ENCODE measurements at places on chromosomes 13 and 19.
A peak's percentile ranks its signal among the peaks of the same experiment; 100 is the strongest.

DNA sequence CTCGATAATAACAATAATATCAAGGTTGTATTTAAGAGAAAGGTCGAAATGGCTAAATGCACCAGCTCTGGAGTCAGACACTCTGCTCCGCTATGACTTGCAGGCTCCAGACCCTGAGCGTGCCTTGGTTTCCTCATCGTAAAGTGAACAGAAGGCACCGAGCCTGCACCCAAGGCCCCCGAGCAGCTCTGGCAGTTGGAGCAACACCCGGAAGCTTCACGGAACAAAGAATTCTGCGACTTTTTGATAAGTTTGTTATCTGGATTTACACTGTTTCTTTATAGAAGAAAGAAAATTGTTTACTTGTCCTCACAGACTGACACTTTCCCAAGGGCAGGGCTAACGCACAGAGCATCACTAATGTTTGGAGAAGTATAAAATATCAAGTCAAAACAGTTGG is 4.4 kb downstream of the GRTP1 start:
- no peak for DNase-seq

DNA sequence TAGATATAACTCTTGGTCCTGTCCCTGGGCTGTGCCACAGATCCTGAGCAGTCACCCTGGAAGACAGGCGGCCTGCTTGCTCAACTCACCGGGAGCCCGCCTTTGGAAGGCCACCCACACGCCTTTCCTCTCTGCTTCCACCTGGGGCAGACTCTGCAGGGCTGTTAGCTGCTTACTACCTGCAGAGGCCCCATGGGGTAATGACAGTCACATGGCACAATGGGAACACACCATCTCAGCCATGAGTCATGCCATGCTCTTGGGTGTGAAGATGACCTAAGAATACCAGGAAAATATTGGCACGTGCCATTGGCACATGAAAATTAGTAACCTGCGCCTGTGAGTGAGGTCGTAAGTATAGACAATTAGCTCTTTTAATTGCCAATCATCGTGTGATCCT is 108.6 kb downstream of the COL4A2 start:
- peak; percentile 43 for DNase-seq

- peak; percentile 42 for DNase-seq
Measured at GRCh38 chr19:2302319-2303210, 5.4 kb downstream of the LINGO3 start.

DNA sequence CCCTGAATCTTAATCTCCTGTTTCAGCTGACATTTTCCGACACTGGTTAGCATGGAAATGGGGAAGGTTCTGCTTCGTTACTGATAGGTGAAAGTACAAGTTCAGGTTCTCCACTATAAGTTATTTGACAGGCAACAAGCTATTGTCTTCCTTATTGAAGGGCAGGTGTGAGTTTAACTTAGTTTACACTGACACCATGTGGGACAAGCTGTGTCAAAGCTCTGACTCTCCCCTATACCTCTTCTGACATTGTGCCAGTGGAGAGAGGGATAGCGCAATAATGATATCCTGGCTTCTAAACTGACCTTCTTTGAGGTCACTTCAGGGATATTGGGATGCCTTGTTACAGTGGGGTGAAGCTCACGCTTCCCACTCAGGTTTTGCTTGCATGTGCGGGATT is 587.0 kb upstream of the SLITRK5 start:
- no peak for DNase-seq

DNA sequence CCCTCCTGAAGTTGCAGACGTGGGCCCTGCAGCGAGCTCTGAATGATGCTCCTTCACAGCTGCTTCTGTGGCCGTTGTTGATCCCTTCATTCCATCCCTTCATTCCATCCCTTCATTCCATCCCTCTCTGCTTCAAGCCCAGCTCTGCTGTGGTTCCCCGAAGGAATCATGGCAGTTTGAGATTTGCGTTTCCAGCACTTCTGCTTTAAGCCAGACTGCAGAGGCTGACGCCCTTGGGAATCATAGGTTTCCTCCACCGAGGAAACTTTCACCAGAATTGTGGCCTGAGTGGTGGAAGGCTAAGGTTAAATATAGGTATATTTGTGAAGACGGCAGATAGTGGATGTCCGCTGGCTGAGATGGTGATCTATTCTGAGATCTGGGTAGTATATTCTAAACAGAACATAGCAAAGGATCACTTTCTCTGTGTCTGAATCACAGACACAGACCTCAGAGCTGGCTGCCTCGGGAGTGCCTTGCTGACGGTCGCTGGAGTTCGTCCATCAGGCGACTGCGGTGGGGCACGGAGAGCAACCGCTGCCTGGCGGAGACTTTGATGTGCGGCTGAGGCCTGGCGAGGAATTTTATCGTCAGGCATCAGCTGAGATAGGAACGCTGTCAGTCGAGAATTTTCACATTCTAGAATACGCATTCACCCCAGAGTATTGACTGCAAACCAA is 42.8 kb upstream of the DCUN1D2 start:
- no peak for DNase-seq

DNA sequence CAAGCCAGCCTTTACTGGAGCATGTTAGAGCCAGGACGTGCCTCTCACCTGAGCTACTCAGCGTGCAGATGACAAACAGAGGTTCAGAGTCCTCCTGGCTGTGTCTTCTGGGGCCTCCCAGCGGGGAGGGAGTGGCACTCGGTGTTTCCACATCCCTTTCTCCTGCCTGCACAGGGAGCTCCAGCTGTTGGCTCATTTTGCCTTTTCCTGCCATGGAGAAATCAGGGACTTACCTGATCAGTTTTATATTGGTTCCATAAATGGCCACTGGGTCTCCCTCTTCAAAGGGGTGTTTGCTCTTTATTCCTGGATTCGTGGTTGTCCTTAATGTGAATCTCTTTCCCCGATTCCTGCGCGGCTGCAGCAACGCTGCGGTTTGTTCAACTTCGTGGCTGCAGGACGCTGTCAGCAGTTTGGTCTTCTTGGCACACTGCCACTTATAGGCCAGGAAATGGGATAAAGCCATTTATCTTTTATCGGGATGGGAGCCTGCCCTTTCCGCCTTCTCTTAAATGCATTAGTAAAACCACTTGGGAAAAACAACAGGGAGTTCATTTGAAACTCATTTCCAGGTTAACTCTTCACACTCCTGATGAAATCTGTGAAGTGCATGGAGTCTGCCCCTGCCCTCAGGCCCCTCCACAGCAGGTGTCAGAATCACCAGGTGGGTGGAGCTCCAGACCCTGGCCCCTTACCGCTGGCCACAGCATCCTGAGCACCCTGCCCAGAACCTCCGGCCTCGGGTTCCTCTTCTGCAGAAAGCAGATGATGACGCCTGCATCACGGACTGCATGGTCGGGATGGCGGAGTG is 39.8 kb upstream of the MCF2L start:
- peak; percentile 34 for DNase-seq

GRCh38 chr13:52053460-52053859 is 29.0 kb downstream of the UTP14C start:
- DNase-seq, result no peak

- DNase-seq, result peak; percentile 76
Measured at GRCh38 chr19:53961523-53962356, 997 bp upstream of the CACNG8 start.

DNA sequence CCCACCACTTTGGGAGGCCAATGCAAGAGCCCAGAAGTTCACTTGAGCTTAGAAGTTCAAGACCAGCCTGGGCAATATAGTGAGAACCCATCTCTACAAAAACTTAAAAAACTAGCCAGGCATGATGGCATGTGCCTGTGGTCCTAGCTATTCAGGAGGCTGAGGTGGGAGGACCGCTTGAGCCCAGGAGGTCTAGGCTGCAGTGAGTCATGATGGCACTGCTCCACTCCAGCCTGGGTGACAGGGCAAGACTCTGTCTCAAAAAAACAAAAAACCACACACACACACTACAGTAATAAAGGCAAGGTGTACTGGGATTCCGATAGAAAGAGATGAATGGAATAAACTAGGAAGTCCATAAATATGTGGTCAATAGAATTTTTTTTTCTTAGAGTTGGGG is 35.6 kb downstream of the CYP2F1 start:
- no peak for DNase-seq

- no peak for DNase-seq
Measured at GRCh38 chr19:29569038-29569911, 36.8 kb upstream of the POP4 start.

- no peak for DNase-seq
Measured at GRCh38 chr13:75647126-75647784, 11.1 kb downstream of the LMO7 start.

DNA sequence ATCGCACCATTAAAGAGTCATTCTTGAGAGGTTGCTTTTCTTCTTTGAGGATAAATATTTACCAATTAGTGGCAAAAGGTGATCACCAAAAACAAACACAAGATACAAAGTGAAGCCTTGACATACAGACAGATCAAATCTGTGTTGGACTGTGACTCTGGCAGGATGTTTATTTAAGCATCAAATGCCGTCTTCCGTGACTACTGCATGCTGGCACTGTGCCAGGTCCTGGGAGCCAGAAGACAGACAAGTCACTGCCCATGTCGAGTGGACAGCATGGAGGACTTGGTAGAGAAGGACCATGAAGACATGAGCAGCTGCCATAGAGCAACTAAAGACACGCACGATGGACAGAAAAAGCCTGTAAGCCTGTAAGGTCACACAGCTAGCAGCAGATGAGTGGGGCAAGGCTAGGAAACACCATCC is 92.8 kb upstream of the FARP1 start:
- peak; percentile 59 for DNase-seq

- no peak for DNase-seq
Measured at GRCh38 chr13:113299951-113300350, 2.9 kb downstream of the LAMP1 start.

GRCh38 chr19:13986348-13986904 is 19.7 kb downstream of the RFX1 start:
- DNase-seq, result peak; percentile 93

- no peak for DNase-seq
Measured at GRCh38 chr19:16620018-16620417, 8.0 kb downstream of the MED26 start.

GRCh38 chr13:60765700-60766411 is 368.8 kb downstream of the TDRD3 start:
- DNase-seq, result no peak

- DNase-seq, result peak; percentile 68
Measured at GRCh38 chr19:11422163-11423065, 3.3 kb upstream of the RGL3 start.

GRCh38 chr13:31045286-31046081 is 113.0 kb downstream of the TEX26 start:
- peak; percentile 99 for DNase-seq

DNA sequence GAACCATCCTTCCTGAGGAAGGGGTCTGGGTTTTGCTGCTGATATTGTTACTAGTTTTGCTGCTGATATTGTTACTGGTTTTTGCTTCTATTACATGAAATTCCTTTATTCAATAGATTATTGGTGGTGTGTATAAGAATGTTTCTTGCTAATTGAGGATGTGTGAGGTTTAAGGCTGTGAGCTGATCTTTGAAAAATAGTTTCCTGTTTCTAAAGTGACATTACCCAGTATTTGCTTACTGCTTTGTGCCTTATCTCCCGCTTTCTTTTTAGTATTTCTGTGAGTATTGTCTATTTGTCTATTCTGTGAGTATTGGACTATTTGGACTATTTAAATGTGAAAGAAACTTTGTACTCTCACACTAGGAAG is 38.2 kb upstream of the C1QTNF9 start:
- no peak for DNase-seq

DNA sequence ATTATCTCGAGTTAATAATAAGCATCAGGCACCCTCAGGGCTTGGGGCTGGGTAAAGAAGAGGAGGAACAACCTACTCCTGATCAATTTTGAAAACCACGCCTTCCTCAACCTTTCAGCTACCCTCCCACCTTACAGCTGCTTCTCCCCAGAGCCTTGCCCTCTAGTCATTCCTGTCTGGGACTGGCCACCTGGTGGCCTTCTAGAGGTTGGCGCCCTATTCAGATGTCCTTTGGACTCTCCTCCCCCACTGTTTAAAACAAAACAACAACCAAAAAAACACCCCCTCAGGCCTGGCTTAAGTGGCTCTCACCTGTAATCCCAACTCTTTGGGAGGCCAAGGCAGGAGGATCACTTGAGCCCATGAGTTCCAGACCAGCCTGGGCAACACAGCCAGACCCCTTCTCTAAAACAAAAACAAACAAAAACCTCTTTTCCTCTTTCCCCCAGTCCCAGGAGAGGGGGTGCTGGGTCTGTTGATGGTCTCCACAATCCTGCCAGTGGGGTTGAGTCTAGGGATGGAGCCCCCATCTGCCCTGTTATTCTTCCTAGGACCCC is 62.3 kb downstream of the CCDC70 start:
- peak; percentile 33 for DNase-seq

GRCh38 chr13:100527644-100528043 is 60.9 kb downstream of the GGACT start:
- no peak for DNase-seq
